ENCODE measurements at places on chromosomes 2 and 18.
A peak's percentile ranks its signal among the peaks of the same experiment; 100 is the strongest.

GRCh38 chr18:41226186-41226585 lies 728.8 kb upstream of the PIK3C3 start:
- no peak for DNase-seq

- DNase-seq: no peak
Observed at GRCh38 chr2:233840520-233840919, 13.8 kb downstream of the HJURP start.

GRCh38 chr2:26582890-26583289 lies 58.3 kb downstream of the CIB4 start:
- no peak for DNase-seq

- DNase-seq: peak; percentile 28
Observed at GRCh38 chr2:98909317-98910211, 26.5 kb downstream of the CRACDL start.

DNA sequence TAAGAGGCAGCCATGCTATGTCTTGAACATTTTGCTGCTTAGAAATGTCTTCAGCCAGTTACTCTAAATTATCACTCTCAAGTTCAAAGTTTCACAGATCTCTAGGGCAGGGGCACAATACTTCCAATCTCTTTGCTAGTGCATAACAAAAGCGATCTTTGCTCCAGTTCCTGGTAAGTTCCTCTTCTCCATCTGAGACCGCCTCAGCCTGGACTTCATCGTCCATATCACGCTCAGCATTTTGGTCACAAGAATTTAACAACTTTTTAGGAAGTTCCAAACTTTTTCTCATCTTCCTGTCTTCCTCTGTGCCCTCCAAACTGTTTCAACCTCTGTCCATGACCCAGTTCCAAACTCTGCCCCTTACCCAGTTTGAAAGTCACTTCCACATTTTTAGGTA lies 8.8 kb upstream of the SLC35F5 start:
- DNase-seq: no peak

DNA sequence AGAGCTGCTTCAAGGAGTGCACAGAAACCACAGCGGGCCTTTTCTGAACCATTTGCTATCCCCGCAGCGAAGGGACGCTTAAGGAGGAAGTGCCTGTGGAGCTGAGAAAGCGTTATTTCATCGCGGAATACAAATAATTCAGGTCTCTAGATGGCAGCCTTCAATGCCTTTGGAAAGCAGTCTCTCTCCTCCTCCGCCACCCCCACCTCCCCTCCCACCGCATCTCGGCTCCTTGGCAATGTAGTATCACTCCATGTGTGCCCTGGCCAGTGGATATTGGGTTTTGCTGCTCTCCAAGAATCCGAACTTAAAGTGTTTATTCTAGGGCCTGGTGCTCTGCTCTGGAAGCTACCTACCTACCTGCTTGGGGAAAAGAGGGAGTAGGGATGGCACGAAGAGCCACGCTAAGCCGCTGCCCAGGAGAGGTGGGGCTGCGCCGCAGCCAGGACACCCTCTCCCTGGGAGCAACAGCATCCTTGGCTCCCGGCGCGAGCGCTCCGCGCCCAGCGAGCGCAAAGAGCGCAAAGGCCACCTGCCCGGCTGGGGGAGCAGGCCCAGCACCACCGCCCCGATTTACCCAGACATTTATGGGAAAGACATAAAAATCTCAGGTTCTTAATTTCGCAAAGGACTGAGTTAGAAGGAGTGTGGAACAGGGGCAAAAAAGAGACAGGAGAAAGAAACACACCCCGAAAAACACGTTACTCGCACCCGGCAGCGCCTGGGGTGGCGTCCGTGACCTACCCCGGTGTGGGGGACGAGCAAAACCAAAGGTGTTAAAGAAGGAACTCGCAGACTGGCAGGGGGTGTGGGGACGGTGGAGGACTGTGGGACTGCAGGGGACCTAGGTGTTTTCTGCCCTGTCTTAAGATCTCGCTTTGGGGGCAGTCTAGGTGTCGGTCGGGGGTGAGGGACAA lies 1.0 kb downstream of the SPHKAP start:
- no peak for DNase-seq

GRCh38 chr2:172698041-172698863 lies 37.4 kb upstream of the RAPGEF4 start:
- DNase-seq: peak; percentile 63

GRCh38 chr2:188345020-188345419 lies 53.3 kb downstream of the GULP1 start:
- DNase-seq: no peak

GRCh38 chr18:75210274-75211001 lies at the start of gene TSHZ1:
TSS of gene TSHZ1 (plus strand) at chr18:75210797. CDS start at chr18:75211877, 1,080 bp downstream.
- DNase-seq: peak; percentile 65

- peak; percentile 75 for DNase-seq
Observed at GRCh38 chr2:235745597-235745996, 251.8 kb downstream of the AGAP1 start.

GRCh38 chr2:220275454-220275853 lies 648.0 kb downstream of the SLC4A3 start:
- DNase-seq: no peak

GRCh38 chr2:43262951-43263350 lies 36.5 kb upstream of the ZFP36L2 start:
- no peak for DNase-seq

- DNase-seq: no peak
Observed at GRCh38 chr2:20107776-20108175, 56.3 kb upstream of the LAPTM4A start.

Data from SJSA1 (cell line).